ENCODE measurements at places on chromosomes 3 and 15. TPM values are rescaled to one million over a fixed set of nuclear protein-coding genes. Genes with fewer than 3 reads are reported as not detected.

The GNAT1 gene
- total RNA-seq = not detected

The PFKFB4 gene
- total RNA-seq = 8.8 TPM

The CFAP100 gene
- total RNA-seq = not detected

The ALDH1A3 gene
- total RNA-seq = 79.9 TPM

The CSPG4 gene
- total RNA-seq = 2.1 TPM

The CCR9 gene
- total RNA-seq = 0.17 TPM

The PLA2G4F gene
- 0.72 TPM for total RNA-seq

The POU1F1 gene
- total RNA-seq = not detected

- DNase-seq = no peak
Measured at GRCh38 chr3:35505181-35505580, 134.1 kb upstream of the ARPP21 start.

- peak; percentile 32 for DNase-seq
Measured at GRCh38 chr15:69861331-69862171, 236.2 kb downstream of the TLE3 start.

DNA sequence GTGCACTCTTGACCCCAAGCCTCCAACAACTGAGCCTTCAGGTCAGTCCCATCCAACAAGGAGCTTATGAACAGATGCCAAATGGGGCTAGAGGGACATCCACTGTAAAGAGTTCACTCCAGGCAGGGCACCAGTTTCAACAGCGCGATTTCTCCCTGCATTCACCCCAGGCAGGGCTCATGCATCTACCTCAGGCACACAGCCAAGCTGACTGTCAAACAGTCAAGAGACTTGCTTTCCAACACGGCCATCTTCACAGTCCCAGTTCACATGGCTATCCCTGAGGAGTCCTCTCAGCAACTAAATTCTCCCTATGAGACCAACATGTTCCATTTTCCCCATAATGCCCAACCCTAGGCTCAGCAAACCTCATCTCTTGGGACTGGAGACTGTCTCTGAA, 17.7 kb downstream of the SLC25A20 start:
- no peak for DNase-seq

DNA sequence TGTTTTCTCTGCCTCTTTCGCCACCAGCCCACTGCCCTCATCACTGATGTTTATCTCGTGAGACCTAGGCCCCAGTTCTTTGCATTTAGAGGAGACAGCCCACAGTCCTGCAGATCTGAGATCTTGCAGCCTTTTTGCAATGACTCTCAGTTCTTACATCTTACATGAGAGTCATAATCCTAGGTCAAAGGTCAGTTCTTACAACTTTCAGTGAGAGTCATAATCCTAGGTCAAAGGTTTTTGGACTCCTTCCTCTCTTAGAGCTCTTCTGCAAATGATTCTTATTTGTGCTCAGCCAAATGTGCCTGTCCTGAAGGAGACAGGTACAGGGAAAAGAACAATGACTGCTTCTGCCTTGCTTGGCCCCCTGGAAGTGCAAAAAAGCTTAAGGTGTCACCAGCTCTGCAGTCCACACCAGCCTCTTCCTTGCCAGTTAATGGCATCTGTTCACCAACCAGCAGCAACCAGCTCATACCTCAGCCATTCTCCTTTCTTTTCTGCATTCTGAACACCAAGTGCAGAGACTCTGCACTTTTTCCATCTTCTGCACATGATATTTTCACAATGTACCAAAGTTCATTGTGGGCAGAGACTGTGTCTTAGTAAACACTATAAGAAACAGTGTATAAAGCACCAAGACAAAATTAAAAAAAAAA, 67.1 kb downstream of the ABHD5 start:
- no peak for DNase-seq

GRCh38 chr15:68618394-68618793, 39.6 kb downstream of the CORO2B start:
- no peak for DNase-seq

DNA sequence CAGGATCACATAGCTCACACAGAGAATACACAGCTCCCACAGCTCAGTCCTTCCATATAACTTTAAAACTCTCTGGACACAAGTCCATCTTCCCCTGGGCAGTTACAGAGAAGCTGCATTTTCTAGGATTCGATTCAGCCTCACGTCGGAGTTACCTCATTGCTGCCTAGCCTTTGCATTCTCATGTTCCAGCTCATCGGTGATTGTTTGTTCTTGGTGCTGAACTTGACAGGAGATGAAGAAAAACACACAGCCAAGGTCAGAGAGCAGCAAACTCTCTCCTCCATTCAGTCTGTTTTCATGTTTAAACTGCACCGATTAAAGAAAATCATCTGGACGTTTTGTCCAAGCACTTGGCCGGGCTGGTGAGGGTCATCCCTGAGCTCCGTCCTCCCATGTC, 375.5 kb upstream of the CFAP20DC start:
- DNase-seq = no peak

DNA sequence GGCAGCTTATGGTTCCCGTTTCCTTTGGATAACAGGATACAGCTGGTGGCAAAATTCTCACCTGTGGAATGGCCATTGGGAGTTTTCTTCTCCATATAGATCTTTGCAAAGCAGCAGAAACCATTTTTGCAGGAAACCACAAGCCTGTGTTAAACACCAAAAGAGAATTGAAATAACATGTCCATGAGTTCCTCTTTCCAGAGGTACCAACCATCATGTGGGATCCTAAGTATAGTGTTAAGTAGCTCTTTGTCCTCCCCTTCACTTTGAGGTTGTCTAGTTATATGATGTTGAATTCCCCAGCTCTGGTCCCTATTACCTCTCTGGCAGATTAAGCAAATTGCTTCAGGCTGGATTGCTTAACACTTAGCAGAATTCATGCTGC, 94.9 kb downstream of the AKAP13 start:
- DNase-seq = no peak

DNA sequence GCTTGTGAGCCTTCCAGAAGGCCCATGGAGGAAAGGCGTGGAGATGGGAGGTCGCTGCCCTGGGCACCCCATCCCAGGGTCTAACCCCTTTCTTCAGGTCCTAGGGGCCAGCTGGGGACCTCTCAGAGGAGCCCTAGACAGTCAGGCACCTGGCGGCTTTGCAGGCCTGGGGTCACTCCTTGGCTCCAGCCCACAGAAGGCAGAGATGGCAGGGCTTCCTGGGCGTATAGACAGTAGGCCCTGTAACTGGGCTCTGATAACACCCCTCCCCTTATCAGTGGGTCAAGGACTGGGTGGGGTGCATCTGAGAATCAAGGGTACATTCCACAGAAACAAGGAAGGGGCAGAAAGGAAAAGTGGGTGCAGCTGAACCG, 16.7 kb downstream of the ZDHHC19 start:
- DNase-seq = no peak

GRCh38 chr3:1693145-1693544, 405.5 kb upstream of the CNTN4 start:
- DNase-seq = no peak

DNA sequence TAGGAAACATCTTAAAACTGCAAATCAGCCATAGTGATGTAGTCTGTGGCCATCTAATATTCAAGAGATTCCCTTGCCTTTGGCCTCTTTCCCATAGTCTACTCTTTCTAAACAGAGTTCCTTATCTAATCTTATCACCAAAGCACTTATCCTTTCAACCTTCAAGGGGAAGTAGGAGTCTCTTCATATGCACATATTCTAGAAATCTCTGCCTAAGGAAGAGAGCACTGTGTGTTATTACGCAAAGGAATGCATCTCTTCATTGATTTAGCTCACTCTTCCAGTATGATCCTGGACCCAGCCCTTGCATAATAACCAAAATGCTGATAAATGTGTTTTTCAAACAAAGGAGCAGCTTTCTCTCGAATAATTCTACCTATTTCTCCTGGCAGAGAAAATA, 253.7 kb upstream of the TPRG1 start:
- DNase-seq = no peak

DNA sequence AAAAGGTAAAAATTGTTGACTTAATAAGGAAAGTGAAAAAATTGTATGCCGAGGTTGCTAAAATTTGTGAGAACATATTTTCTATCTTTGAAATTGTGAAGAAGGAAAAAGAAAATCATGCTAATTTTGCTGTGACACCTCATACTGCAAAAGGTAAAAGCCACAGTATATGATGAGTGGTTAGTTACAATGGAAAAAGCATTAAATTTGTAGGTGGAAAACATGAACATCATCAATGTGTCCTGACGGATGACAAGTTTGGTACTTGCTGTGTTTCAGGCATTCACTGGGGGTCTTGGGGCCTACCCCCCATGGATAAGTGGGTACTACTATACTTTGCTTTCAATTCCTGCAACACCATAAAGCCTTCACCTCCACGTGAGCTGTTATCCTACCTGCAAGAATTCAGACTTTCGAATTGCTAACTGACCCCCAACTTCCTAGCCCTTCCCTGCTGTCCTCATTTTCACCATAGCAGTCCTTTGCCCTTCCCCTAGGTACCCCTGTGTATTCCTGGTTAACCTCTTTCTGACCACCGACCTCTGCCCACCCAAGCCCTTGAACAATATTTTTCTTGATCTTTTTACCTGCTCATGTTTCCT, 62.4 kb downstream of the RAB7A start:
- DNase-seq = no peak

DNA sequence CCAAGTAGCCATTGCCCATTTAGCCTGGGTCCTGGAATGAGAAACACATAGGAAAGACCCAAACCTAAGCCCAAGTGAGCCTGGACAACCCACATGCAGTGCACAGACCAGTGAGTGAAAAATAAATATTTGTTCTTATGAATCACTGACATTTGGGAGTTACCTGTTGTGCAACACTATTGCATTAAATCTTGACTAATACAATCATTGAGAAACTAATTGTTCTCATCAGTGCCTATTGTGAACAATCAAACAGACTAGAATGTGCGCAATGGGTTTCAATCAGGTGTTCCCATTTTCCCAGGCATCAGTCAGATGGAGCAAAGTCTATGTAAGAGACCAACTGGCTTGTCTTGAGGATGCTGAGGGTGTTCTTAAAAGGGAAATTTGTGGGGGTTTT, 54.7 kb upstream of the CNOT10 start:
- no peak for DNase-seq

GRCh38 chr3:142568393-142569017, 10.0 kb downstream of the ATR start:
- DNase-seq = no peak

GRCh38 chr3:129226374-129226773, 23.0 kb upstream of the COPG1 start:
- no peak for DNase-seq

GRCh38 chr3:169118666-169119370, 544.7 kb downstream of the MECOM start:
- DNase-seq = no peak

- DNase-seq = no peak
Measured at GRCh38 chr15:49809894-49810609, 189.2 kb downstream of the DTWD1 start.

DNA sequence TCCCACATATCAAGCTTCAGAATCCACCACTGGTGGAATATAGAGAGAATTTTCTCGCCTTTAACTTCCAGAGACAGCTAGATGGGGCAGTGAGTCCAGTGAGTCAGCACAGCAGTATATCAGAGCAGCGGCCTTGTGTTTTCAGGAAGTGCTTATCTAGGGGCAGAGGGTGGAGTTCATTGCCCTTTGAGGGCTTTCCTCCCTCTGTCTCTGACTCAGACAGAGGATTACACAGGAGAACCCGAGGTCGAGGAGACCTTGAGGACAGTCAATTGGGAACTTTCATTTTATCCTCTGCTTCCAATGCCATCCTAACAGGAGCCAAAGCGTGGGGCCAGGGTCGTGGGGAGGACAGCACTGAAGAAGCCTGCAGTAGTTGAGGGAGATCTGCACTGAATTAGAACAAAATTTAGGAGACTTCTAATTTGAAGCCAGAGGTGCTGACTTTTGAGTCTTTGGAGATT, 109.6 kb upstream of the UMPS start:
- no peak for DNase-seq

GRCh38 chr3:176149567-176149966, 1047.7 kb downstream of the TBL1XR1 start:
- no peak for DNase-seq

- DNase-seq = no peak
Measured at GRCh38 chr15:33150971-33151370, 43.5 kb downstream of the FMN1 start.

GRCh38 chr3:152785051-152785450, 49.9 kb upstream of the P2RY1 start:
- no peak for DNase-seq

- no peak for DNase-seq
Measured at GRCh38 chr15:65105038-65105437, 10.0 kb downstream of the UBAP1L start.

DNA sequence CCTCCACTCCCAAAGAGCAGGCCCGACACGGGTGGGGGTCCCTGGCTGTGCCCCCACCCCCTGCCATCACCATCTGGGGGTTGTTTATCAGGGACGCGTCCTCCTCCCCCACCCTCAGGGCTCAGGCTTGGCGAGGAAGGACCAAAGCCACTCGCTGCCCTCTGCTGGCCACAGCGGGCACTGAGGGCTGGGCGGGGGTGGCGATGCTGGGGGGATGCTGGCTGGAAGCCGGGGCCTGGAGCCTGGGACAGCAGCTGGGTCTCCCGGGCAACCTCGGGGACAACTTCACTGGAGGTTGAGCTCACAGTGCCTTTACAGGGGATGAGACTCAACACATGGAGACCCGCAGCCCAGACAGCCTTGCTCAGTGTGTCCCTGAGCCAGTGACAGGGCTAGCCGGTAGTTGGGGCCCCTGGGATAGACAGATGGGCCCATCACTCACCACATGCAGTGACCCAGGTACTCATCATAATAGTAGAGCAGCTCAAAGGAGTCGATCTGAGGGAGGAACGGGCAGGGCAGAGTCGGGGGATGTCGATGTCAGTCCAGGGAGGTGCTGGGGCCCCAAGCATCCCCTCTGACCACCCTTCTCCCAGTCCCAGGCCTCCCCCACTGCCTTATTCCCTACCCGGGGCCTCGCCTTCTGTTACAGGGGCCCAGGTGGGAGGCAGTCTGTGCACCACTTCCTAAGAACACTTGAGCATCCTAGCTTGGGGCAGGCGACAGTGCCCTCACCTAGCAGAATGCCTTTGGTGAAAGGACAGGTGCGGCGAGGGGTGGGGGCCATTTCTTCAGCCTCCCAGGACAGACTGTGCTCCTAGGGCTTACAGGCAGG, 5.9 kb upstream of the CALML4 start:
- no peak for DNase-seq

DNA sequence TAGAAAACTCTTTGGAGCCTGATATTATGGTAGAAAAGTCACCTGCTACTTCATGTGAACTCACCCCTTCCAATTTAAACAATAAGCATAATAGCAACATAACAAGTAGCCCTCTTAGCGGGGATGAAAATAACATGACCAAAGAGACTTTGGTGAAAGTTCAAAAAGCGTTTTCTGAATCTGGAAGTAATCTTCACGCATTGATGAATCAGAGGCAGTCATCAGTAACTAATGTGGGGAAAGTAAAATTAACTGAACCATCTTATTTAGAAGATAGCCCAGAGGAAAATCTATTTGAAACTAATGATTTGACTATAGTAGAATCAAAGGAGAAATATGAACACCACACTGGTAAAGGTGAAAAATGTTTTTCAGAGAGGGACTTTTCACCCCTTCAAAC, 5.1 kb upstream of the SCG5 start:
- no peak for DNase-seq

Measured in epithelial cell of proximal tubule (primary cell).